ENCODE measurements at places on chromosomes 3 and 15.

GRCh38 chr15:60374628-60375081 is 23.1 kb downstream of the ANXA2 start:
- no peak for DNase-seq

DNA sequence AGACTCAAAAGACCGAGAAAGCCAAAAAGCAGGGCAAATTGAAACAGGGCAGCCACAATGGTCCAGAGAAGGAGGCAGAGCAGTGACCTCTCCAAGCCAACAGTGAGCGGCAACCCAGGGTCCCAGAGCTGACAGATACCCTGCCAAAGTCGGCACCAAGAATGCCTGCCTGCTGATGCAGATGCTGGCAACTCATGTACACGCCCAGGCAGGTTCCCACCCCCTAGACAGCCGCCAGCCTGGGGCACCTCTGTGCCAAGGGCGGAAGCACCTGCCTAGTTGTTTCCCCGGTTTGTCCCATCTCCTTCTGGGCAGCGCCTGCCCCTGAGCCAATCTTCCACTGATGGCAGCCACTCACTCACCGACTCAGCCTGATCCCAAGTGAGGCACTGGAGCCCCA is 22.1 kb downstream of the KLHL25 start:
- no peak for DNase-seq

DNA sequence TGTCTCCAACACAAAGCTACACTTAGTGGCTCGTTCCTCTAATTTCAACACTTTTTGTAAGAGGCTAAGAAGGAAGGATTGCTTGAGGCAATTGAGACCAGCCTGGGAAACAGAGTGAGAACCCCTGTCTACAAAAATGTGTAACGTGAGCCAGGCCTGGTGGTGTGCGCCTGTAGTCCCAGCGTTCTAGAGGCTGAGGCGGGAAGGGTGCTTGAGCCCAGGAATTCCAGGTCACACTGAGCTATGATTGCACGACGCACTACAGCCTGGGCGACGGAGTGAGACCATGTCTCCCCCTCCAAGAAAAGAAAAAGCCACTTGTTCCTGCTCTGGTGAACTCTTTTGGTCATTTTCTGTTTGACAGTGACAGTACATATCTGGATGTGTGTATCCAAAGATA is 127.9 kb downstream of the GABRB3 start:
- DNase-seq, result no peak

DNA sequence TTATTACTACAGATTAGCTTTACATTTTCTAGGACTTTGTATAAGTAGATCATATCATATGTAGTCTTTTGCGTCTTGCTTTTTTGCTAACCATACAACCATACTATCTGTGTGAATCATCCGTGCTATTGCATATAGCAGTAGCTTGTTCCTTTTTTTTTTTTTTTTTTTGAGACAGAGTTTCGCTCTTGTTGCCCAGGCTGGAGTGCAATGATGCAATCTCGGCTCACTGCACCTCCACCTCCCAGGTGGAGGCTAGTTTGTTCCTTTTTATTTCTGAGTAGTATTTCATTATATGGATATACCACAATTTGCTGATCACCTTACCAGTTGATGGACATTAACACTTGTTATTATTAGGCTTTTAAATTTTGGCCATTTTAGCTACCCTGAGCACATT is 54.5 kb upstream of the TBL1XR1 start:
- DNase-seq, result no peak

DNA sequence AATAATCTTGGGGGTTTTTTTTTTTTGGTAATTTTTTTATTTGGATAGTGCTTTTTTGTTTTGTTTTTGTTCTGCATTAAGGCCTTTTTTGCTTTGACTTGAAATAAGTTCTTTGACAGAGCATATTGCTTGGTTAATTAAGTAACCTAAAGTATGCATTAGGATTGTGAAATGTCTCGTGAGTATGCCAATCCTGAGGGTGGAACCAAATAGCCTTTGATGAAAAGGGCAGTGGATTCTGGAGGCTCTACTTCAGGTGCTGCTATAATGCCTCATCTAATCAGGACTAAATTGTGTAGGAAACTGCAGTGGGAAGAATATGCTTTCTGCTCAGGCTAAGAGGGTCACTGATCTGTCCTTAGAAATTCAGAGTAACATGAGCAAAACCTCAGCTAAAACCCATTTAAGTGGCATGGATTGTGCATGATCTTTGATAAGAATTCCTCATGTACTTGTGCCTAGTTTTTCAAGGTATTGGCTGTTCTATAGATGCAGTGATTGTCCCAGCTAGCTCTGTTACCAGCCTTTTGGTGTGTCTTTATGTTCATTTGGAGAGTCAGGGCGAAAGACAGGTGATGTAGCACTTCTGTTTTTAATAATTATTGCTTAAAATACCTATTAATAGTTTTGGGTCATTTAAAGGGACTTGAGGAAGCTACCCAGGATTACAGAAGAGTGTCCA is 15.4 kb downstream of the CDV3 start:
- no peak for DNase-seq

GRCh38 chr3:144221761-144222160 is 250.1 kb downstream of the DIPK2A start:
- DNase-seq, result no peak

DNA sequence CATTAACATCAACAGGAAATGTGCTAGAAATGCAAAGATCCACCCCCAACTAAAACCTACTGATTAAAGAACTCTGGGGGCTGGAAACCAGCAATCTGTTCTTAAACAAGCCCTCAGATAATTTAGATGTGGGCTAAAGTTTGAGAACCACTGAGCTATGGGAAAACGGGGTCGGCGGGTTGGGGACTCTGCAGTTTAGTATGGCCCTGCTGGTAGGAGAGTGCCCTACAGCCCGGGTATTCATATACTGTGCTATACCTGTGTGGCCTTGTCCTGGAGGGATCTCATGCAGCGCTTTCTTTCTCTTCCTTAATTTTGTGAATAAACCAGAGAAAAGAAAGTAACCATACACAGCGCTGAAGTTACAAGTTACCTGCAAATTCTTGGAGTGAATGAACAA is 189.7 kb upstream of the GBE1 start:
- DNase-seq, result no peak

- no peak for DNase-seq
Measured at GRCh38 chr3:184663756-184664155, 48.1 kb downstream of the MAGEF1 start.

- DNase-seq, result no peak
Measured at GRCh38 chr15:68208136-68208535, 3.0 kb upstream of the CALML4 start.

DNA sequence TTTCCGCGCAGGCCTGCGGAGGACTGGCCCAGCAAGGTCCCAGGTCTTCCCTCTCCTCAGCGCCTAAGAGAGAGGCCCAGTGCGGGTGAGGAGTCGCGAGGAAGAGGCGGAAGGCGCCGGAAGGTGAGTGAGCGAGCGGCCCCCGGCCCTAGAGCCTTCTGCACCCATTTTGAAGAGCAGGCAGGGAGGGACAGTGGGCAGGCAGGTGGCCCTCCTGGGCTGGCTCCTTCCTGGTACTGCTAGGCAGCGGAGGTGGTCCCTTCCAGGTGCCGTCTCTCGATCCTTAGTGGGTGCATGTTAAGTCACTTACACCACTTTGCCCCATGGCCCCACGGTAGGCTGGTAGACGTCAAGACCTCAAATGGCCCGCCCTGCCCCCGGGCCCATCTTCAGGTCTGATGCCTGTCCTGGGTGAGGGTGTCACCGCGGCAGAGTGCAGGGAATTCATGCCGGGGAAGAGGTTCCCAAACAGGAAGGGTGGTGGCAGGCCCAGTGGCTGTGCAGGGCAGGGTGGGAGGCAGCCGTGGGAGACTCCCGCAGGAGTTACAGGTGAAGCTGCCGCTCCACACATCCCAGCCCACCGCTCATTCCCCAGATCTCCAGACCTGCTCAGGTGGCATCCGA is 14.4 kb downstream of the PAK6 start:
- DNase-seq, result no peak

DNA sequence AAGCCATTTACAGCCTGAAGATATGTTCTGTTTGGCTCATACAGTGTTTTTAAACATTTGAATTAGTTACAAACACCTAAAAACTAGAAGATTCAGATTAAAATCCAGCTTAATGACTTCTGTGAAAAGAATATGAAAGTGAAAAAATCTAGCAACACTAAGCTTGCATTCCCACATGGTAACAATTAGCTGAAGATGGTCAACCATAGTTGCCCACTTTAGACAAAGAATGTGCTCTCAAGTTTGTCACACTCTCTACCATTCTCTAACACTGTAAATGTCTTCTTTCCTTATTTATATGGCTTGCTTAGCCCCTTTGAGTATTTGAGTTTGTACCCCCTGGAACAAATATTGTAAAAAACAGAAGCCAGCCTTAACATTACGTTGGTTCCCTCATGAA is 32.7 kb downstream of the HDGFL3 start:
- no peak for DNase-seq

DNA sequence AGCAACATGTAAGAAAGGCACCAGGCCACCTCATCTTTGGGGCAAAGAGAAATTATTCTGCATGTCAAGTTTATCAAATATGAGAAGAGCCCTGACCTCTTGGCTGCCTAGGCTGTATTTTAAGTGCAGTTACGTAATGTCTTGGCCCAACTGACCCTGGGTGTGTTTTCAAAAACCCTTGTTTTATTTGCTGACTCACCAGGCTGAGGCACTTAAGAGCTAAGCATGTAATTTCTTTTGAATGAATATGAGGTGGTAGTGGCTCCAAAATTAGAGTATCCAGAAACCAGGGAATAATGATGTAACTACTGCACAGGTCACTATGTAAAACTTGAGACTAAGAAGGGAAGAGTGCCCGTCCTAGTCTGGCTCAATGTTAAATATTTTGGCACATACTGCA is 24.3 kb downstream of the PGPEP1L start:
- no peak for DNase-seq

DNA sequence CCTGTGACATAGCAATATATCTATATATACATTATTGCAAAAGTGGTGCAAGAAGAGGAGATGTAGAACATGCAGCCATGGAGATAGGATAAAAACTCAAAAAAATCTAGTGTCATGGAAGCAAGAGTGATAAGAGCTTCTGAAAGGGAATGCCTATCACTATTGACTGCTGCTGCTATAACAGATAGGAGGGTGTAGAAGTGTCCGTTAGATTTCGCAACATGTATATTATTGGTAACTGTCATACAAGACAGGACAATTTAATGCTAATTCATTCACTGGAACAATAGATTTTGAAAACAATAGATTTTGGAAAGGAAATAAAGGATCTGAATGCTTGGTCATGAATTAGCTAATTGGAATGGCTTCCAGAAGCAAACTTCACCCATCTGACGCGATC is 224.5 kb downstream of the ZNF385D start:
- DNase-seq, result no peak

DNA sequence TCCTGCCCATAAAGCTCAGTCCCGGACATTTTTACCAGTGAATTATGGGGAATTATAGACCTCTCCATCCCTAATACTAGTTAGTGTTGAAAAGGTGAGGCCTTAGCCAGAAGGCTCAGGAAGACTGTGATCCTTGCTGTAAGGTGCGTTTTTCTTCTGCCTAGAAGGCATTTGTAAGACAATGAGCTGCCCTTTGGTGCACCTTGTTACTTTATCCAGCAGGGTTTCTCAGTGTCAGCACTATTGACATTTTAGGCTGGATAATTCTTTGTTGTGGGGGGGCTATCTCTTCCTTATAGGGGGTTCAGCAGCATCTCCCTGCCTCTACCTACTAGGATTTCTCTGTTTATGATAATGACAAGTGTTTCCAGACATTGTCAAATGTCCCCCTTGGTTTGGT is 108.1 kb upstream of the ABHD17C start:
- DNase-seq, result no peak

DNA sequence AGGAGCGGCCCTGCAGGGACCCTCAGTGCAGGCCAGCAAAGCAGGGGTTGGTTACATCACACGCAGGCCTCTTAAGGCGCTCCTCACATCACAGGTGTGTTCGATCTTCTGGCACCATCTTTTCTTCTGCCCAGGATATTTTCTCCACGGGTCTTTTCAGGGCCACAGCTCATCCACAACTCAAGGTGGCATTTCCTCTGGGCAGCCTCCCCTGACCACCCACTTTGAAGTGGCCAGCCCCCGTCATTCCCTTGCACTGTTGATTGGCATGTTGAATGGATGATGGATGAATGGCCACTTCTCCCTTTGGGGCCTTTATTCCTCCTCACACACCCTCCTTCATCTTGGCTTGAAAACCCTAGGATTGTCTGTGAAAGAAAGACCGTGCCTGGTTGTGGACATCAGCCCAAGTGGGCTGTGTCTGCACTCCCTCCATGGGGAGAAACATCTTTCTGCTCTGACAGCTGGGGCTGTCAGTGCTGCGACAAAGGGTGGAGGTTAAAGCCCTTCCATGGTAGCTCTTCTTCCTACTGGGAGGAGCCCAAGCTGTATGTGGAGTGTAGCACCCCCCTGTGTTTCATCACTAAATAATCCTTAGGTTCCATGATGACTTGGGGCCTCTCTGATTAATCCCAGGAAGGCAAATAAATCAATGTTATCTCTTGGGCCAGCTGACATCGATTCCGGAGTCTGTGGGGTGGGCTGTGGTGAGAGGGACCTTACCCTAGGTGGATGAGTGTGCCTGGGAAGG is 102.5 kb downstream of the EPHB1 start:
- no peak for DNase-seq

DNA sequence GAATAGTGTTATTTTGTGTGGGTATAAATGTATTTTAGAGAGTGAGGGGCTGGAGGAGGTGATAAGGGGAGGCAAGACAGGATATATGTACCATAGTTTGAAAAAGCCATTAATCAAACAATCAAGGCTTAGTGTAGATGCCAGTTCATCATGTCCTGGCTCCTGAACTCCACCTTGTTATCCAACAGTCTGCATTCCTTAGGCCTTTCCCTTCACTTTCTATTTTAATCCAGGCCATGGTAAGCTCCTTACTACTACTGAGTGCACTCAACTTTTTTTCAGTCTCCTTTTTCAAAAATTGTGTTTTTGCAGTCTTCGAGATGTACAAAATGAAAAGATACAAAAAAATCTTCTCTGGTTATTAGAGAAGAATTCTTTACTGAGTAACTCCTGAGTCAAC is 700.5 kb upstream of the NAALADL2 start:
- no peak for DNase-seq

DNA sequence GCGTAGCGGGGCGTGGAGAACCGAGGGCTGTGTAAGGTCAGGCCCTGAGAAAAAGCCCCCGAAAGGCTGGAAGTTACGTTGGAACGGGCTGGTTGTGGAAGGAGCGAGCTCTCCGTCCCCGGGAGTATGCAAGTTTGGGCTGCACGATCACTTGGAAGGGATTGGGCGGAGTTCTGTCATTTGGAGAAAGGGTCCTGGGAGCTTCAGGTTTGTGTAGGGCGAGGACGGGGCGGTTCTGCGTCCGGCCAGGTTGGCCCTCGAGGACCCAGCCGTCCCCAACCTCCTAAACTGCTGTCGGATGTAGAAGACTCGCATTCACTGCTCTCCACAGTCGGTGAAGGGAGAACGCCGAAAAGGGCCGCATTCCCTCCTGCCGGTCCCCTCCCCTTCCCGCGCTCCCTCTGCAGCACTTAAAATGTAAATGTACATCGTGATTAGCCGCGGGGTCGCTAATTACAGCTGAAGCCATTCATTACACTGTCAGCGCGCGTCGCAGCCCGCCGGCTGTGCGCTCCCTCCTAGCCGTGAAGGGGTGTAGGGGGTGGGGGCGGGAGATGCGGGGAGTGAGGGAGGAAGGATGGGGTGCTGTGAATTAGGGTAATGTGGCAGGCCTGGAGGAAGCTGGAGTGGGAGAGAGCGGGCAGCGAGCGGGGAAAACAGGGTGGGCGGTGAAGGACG is 2.5 kb upstream of the RPP25 start:
- DNase-seq, result no peak
